Activated T-cell treated with anti-CD3 and anti-CD28 coated beads for 1 hour (primary cell): ENCODE measurements at places on chromosomes 13 and 19.

- no peak for DNase-seq
Observed at GRCh38 chr19:43300206-43300605, 30.9 kb upstream of the PSG9 start.

GRCh38 chr13:114077933-114078325, 54.5 kb downstream of the RASA3 start:
- no peak for DNase-seq

- no peak for DNase-seq
Observed at GRCh38 chr13:95073747-95074311, 227.4 kb downstream of the ABCC4 start.

DNA sequence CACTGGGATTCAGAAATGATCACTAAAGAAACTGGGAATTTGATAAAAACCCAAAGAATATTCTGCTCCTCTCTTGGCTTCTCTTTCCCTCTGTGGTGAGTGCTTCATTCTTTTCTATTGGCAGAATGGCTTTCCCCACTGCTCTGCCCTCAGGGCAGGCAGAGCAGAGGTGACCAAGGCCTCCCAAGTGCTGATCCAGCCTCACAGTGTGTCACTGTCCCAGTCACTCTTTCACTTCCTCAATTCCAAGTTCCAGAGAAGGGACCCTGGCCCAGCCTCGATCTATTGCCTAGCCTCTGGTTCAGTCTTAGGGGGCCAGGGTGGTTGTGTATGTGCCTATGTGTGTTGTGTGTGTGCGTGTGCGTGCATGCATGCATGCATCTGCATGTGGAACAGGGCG, 180.6 kb upstream of the TMTC4 start:
- no peak for DNase-seq

DNA sequence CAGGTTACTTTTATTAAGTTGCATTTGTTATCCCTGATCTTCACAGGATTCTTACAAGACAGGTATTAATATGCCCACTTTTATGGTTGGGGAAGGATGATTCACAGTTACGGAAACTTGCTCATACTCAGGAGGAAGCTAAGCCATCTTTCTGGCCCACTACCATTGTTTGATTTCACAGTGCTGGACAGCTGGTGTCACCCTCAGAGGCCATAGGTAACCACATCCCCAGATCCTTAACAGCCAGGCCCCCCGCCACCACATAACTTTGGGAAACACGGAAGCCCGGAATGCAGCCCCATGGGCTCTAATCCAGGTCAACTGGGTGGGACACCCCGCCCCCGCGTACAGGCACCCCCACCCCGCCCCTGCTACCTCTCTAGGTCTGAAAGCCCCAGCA, 119.7 kb downstream of the IRS2 start:
- no peak for DNase-seq

GRCh38 chr13:88068316-88068715, 397.1 kb downstream of the SLITRK5 start:
- DNase-seq: no peak

DNA sequence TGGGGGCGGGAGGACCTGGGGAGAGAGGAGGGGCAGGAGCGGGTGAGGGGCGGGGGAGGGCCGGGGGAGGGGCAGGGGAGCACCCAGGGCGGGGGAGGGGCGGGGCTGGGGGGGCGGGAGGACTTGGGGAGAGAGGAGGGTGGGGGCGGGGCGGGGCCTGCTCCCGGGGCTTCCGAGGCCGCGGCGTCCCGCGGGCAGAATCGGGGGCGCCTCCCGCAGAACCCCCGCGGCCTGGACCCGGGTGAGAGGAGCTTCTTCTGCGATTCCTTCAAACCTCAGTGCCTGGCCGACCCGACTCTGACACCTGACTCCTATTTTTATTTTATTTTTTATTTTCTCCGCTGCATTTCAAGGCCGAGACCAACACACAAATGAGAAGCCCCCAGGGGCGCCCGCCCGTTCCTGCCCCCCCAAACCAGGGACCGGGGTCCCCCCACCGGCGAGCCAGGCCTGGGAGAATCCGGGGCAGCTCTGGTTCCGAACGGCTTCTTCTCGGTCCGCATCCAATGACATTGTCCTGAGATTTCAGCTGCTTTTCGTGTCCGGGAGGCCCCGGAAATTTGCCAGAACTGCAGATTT, 470 bp upstream of the GRTP1 start:
- DNase-seq: no peak
